ENCODE measurements at places on chromosomes 12 and 14.

GRCh38 chr12:124125203-124125871 lies 152.3 kb downstream of the ZNF664 start:
- no peak for DNase-seq

DNA sequence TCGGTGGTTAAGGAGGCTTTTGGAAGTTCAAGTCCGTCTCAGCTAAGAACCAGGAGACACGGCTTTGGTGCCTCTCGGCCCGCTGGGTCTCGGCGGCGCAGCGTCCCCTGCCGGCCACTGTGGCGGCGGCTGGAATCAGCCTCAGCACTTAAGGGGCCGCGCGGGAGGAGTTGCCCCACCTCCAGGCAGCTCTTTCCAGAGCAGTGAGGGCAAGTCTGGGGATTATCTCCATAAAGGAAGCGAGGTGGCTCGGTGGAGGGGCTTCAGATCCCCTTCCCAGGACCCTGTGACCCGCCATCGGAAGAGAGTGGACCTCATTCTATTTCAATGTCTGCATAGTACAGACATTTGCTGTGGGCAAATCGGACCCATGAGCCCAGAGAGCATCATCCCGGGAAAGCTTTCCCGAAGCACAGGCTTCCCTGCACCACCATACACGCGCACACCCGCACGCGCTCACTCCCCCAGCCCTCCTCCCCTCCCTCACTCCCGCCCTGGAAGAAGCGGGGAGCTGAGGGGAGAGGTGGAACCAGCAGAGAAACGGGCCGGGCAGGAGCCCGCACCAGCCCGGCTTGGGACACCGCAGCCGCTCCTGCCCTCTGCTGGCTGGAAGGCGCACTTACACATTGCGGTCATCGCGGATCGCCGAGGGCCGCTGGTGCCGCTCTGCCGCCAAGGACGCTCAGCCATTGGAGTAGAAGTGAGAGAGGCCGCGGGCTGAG lies 15.9 kb downstream of the RNASE2 start:
- DNase-seq: peak; percentile 88

DNA sequence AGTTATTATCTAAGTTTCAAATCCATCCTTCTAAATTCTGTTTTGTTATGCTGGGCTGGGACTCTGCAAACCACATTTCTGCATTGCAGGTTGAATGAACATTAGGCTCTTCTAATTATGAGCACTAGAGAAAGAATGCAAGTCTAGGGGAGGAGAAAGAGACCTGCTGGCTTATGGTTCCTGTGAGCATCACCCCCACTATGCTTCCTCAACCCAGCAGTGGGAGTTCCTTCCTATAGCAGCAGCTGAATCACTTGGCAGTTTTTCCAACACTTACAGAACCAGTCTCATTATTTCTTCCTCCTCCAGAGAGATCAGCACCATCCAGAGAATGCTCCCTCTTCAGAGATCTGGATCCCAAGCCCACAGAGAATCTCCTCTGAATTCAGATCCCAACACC lies 297.7 kb upstream of the CLEC14A start:
- no peak for DNase-seq

- DNase-seq: no peak
Measured at GRCh38 chr12:108381787-108382436, 42.8 kb upstream of the CMKLR1 start.

- no peak for DNase-seq
Measured at GRCh38 chr14:75452900-75453816, 25.3 kb downstream of the JDP2 start.

DNA sequence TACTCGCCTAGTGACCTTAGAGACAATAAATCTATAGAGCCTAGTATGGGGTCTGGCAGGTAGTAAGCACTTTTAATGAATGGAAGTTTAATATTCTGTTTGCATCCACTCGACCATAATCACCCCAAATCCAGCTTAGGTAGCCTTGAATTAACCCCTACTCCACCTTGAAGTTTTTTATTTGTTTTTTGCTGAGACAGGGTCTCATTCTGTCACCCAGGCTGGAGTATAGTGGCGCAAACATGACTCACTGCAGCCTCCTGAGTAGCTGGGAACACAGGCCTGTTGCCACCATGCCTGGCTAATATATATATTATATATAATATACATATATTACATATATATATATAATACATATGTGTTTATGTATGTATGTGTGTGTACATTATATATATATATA lies 38.8 kb downstream of the MDM2 start:
- no peak for DNase-seq

DNA sequence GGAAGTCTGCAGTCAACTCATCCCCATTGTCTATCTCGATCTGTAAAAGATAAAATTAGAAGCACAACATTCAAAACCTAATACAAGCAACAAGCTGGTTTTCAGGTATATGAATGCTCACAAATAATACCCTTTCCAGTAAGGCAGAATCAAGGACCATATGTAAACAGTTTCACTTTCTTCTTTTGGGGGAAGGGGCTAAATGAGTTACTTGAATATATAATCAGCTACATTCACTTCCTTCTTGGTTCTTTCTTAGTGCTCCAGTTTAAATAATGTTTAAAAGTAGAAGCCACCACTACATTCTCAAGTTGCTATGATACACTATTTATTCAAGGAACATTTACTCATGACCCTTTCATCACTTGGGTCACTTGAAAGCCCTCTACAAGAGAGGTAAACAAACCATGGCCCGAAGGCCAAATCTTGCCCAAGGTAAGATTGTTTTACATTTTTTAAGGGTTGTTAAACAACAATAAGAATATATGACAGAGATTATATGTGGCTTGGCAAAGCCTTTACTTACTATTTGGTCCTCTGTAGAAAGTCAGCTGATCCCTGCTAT lies 10.3 kb downstream of the TWF1 start:
- no peak for DNase-seq

GRCh38 chr12:11836282-11837151 lies 187.0 kb downstream of the ETV6 start:
- peak; percentile 77 for DNase-seq

GRCh38 chr14:29937116-29937515 lies 9.5 kb upstream of the PRKD1 start:
- no peak for DNase-seq

DNA sequence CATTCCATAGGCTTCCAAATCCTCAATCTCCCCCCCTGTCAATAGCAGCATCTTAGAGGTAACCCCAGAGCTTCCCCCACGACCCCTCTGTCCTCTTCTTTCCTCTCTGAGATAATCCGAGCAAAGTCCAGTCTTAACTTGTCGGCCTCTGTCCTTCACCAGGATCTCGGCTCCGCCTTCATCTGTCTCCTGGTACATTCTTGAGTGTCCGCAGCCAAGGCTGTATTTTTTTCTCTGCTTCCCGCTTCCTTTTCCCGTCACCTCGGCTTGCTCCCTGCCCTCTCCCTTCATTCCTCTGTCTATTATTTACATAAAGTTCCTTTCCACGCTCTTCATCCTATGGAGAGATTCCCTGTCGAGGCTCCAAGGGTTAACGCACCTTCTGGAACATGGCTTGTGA lies 153.9 kb upstream of the GSC start:
- DNase-seq: no peak

DNA sequence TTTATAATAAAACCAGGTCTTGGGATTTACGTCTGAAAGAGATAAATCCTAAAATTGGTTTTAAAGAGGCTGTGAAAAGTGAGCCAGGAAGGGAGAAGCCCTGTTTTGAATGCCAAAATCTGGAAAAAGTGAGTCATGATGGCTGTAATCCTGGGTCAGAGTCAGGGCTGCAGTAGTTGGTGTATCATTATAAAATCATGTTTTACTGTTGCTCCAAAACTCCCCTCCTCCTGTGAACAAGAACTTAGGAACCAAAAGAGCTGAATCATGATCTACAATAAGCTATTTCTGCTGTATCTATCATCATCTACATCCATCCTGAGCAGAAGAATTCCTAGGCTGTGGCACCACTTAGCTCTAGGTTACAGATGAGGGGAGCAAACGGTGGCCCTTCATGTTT lies 79.3 kb downstream of the LMO3 start:
- DNase-seq: no peak

GRCh38 chr14:60925286-60925685 lies 55.6 kb downstream of the TRMT5 start:
- no peak for DNase-seq

All from stimulated activated CD8-positive, alpha-beta memory T cell treated with anti-CD3 and anti-CD28 coated beads, Interleukin-4, amount 100 ng/mL, for 48 hours (primary cell).